ENCODE measurements at places on chromosomes 5 and 9.
A peak's percentile ranks its signal among the peaks of the same experiment; 100 is the strongest.

GRCh38 chr5:89377767-89378455 lies 494.9 kb upstream of the MEF2C start:
- peak; percentile 6 for DNase-seq

DNA sequence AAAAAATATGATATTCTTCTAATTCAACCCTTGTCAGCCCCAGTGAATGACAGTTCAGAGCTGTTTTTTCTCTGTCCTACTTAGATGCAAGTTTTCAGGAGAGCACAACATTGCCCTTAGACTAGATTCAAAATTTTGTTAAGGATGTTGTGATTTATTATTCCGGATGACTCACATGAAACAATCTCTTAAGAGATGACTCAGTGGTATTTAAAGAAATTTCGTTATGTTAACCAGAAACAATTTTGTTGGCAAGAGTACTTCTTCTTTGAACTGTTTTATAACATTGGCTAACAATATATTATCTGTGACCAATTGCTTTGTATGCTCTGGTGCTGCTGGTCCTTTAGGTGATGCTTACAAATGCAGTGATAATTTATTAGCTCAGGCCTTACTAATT lies 132.0 kb downstream of the IZUMO3 start:
- no peak for DNase-seq

- DNase-seq = no peak
Observed at GRCh38 chr5:32595118-32595517, 9.8 kb downstream of the SUB1 start.

- DNase-seq = no peak
Observed at GRCh38 chr5:148905541-148905940, 79.1 kb downstream of the ADRB2 start.

- no peak for DNase-seq
Observed at GRCh38 chr9:93205896-93206575, 22.1 kb downstream of the WNK2 start.

DNA sequence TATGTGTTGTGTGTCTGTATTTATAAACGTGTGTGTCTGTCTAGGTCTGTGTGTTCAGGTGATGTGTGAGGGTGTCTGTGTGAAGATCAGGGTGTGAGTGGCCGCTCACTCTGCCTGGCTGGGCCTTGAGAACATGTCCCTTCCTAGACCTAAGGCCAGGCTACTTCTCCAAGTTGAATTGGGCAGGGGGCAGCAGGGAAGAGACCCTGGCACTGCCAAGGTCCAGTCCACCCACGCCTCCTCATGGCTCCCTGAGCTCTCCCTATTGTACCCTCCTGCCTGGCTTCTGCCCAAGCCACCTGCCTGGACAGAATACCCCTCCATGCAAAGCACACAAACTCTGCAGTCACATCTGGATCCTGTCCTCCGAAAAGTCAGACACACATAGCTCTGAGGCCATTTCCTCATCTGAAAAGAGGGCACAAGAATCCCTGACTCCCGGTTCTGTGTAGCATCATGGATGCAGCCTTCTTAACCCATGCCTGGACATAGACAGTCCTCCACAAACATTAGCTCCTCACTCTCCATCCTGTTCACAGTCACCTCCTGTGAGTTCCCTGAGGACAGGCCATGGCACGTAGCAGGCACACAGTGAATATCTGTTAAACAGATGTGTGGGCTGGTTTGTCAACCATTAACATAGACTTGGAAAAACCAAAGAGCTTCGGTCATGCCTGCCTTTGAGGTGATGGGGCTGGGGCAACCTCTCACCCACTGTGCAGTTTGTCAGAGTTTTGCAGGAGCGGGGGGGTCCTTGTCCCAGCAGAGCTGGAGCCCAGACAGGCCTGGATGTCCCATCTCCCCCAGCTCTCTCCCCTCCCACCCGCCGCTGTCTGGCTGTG lies 167.8 kb upstream of the MVB12B start:
- DNase-seq = no peak

- no peak for DNase-seq
Observed at GRCh38 chr9:130002320-130002719, 40.7 kb downstream of the FNBP1 start.

DNA sequence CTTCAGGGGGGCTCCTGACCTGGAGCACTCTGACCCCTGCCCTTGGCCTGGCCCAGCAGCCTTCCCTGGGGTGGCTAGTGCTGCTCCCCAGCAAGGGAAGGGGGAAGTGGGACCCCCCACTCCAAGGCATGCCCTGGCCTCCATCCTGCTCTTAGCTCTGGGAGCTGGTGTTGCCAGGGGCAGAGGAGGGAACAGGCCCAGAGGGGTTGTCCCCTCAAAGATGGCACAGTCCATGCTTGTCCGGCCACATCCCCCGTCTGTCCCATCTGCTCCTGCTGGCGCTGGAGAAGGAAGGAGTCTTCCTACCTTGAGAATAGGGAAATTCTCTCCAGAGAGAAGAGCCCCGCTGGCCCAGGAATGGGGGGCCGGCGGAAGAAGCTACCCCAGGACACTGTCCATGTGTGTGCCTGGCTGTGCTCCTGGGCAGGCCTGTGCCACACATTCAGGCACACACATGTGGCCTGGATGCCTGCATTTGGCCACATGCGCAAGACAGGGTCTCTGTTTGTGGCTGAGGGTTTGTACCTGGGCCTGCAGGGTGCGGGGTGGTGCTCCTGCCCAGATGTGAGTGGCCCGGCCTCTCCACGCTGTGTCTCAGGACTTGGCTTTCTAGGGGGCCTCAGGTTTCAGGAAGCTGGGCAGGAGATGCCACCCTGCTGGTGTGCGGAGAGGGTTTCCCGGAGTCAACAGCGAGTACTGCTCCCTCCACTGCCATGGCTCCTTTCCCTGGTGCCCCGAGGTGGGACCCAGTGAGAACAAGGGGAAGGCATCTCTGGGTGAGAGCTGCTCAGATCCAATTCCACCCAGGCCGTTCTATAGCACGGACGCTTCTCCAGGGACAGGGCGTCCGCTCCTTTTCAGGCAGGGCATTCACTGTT lies 247.1 kb downstream of the PBX3 start:
- DNase-seq = no peak

GRCh38 chr5:21688655-21689054 lies 1164.5 kb downstream of the CDH12 start:
- no peak for DNase-seq

- peak; percentile 96 for DNase-seq
Observed at GRCh38 chr9:36190388-36191289, at the start of gene CLTA. TSS of gene CLTA (plus strand) at chr9:36190921. CDS start at chr9:36191057, 136 bp downstream.

GRCh38 chr5:80825786-80826460 lies 134.2 kb upstream of the RASGRF2 start:
- no peak for DNase-seq

DNA sequence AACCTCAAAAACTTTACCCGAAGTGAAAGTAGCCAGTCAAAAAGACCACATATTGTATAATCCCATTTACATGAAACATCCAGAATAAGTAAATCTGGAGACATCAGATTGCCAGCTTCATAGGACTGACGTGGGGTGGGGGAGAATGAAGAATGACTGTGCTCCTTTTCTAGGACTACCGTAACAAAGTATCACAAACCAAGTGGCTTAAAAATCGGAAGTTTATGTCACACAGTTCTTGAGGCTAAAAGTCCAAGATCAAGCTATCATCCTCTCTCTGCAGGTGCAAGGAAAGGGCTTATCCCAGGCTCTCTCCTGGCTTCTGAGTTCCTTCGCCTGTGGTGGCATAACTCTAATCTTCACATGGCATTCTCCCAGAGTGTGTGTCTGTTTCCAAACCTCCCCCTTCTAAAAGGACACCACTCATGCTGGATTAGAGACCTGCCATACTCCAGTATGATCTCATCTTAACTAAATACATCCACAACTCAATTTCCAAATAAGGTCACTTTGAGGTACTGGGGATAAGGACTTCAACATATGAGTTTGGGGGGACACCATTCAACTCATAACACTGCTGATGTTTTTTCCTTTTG lies 25.5 kb downstream of the ADAM19 start:
- DNase-seq = no peak

DNA sequence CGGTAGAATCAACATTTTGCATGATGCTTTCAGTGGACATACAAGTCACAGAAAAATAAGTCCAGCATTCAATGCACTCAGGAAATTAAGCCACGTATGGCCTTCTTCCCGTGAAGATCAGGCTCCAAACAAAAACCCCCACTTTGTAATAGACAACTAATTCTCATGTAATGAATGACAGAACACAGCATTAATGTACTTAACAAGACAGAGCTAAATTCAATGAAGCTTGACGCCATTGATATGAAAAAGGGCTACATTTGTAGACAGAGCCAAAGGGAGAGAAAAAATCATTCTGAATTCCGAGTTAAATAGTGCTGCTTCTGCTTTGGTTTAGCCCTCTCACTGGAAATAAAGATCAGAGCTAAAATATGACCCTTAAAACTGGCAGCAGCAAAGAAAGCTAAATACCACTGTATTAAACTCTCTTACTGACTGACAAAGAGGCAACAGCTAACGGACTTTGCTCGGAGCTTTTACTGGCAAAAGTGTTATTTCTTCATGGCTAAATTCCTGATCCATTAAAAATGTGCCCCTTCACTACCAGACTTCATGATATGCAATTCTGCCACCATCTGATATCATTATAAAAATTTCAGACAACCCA lies 250.5 kb downstream of the BNC2 start:
- no peak for DNase-seq

- DNase-seq = no peak
Observed at GRCh38 chr9:126503333-126504085, 110.2 kb upstream of the LMX1B start.

GRCh38 chr9:94643741-94644140 lies 4.4 kb upstream of the FBP1 start:
- DNase-seq = no peak

- no peak for DNase-seq
Observed at GRCh38 chr9:5671711-5672353, 42.9 kb downstream of the RIC1 start.

- no peak for DNase-seq
Observed at GRCh38 chr9:100619665-100620064, 41.8 kb downstream of the CAVIN4 start.

DNA sequence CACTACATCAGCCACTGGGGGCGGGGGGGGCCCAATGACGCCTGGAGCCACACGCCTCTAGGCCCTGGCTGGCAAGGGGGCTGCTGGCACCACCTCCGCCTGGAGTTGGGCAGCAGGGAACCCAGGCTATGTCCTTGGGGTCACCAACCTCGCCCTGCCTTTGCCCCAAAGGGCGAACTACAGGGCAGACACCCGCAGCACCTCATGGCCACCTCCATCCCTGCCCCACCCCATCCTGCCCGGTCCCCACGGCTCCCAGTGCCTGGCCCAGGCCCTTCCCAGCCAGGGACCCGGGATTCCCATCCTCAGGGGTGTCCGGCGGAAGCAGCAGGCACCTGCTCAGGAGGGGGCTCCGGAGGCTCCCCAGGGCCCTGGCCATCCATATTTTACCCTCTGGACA lies 37.0 kb downstream of the NACC2 start:
- DNase-seq = no peak

- no peak for DNase-seq
Observed at GRCh38 chr5:132225165-132226032, 2.3 kb downstream of the P4HA2 start.

GRCh38 chr9:22228542-22228941 lies 218.1 kb upstream of the DMRTA1 start:
- DNase-seq = no peak

DNA sequence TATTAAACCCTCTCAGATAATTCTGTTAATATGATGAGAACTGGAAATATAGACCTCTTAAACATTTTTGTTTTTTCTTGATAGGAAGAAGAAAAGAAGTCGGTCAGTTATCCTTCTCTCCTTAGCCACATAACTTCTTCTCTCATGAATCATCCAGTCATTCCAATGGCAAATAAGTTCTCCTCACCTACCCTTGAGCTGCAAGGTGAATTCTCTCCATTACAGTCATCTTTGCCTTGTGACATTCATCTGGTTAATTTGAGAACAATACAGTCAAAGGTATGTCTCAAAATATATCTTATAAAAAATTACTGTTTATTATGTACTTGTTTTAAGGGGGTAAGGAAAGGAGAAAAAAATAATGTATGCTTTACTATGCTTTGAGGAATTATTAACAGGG lies 165.3 kb downstream of the MAN2A1 start:
- no peak for DNase-seq

- DNase-seq = no peak
Observed at GRCh38 chr5:66004216-66004615, 77.8 kb downstream of the ERBIN start.

DNA sequence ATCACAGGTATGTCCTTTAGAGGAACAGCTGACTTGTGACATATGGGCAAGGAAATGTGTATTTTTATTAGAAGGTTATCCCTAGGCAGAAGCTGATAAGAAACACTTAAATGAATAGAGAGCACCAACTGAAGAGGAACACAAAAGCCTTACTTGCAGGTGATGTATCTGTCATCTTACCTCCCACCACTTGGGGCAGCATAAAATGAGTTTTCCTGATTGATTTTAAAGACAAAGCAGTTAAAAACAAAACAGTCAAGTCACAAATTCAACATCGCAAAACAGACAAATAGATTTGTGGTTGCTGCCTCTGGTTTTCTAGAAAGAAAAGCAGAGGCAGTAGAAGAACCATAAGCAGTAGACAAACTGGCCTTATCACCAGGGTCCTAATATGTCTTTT lies 302.4 kb upstream of the ZNF462 start:
- DNase-seq = no peak

DNA sequence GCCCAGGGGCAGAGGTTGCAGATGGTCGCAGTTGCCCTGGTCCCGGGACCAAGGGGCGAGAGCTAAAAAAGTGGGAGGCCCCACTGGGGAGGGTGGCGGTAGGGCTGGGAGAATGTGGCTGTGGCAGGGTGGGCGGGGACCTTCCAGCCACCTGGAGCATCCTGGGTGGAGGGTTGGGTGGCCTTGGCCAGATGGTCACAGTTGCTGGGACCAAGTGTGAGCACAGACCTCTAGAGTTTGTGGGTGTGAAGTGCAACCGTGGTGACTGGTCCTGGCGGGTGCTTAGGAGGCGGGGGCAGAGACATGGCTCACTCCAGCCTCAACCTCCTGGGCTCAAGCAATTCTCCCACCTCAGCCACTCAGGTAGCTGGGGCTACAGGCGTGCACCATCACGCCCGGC lies 5.7 kb upstream of the TRAF2 start:
- DNase-seq = no peak

GRCh38 chr5:103889500-103890209 lies 327.1 kb upstream of the NUDT12 start:
- peak; percentile 8 for DNase-seq

GRCh38 chr9:110370315-110370714 lies 32.7 kb upstream of the TXNDC8 start:
- no peak for DNase-seq

- DNase-seq = no peak
Observed at GRCh38 chr5:641331-641765, 29.2 kb downstream of the CEP72 start.

DNA sequence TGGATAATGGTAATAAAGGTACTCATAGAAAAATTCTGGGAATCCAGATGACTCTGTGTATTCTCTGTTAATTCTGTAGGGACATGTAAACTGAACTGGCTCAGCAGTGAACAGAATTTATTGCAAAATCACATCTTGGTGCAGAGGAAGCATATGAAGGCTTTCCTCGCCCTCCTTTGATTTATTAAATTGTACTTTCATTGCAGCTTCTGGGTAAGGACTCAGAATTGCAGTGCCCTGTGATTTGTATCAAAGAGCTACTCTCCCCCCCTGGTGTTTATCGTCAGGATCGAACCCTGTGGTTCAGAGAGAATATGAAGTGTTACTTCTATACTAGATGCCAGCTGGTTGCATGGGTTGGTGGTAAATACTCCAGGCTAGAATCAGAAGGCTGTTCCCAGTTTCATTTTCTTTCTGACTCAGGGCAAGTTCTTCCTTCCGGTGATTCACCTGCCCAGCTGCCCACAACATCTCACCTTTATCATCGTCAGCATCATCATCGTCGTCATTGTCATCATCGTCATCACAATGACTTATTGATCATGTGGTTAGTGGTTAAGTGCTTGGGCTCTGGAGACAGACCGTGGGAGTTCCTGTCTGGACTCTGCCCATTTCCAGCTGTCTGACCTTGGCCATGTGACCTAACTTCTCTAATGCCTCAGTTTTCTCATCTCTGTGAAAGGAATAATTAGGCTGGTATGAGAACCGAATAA lies 238.8 kb downstream of the ARHGAP26 start:
- DNase-seq = no peak
